Kasumi-1 (cell line): ENCODE measurements at places on chromosomes 5 and 9.
A peak's percentile ranks its signal among the peaks of the same experiment; 100 is the strongest.

- no peak for DNase-seq
Measured at GRCh38 chr5:122638581-122638980, 136.3 kb upstream of the SNX2 start.

- peak; percentile 69 for DNase-seq
Measured at GRCh38 chr9:26954050-26954508, 2.1 kb upstream of the IFT74 start.

DNA sequence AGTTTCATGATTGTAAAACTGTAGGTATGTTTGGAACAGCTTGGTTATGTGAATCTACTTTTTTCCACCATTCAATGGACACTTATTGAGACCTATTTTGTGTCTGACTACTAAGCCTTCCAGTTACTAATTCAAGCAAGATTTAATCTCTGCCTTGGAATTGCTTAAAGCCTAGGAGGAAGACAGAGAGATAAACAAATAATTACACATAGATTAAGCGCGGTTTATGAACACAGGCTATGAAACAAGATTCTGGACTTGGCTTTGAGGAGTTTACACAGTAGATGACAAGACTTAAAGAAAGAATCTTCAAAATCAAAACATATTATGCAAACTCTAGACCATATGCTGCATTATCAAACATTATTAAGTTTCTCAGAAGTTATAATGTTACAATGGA lies 340.4 kb downstream of the RASEF start:
- no peak for DNase-seq

GRCh38 chr5:178545176-178545575 lies 45.0 kb downstream of the COL23A1 start:
- no peak for DNase-seq

DNA sequence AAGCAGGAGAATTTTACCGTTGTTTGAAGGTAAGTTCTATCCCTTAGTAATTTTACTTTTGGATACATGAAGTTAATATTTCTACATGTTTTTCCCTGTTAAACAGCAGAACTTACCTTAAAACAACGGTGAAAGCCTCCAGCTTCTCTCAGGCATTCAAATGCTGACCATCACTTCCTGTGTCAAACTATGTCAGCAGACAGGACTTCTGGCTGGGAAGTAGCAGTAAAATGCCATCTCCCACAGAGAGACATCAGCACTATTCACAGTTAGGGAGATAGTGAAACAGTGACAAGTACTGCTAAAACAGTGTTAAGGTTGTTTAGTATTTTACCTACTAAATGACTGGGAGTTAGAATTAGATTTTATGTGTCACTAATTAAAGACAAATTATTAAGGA lies 34.2 kb upstream of the GOLGA1 start:
- no peak for DNase-seq

- no peak for DNase-seq
Measured at GRCh38 chr5:175494264-175495183, 16.2 kb downstream of the SFXN1 start.

GRCh38 chr9:98375138-98375726 lies 119.8 kb upstream of the TBC1D2 start:
- DNase-seq: no peak

GRCh38 chr9:87668222-87668621 lies 57.7 kb upstream of the CTSL start:
- DNase-seq: no peak

DNA sequence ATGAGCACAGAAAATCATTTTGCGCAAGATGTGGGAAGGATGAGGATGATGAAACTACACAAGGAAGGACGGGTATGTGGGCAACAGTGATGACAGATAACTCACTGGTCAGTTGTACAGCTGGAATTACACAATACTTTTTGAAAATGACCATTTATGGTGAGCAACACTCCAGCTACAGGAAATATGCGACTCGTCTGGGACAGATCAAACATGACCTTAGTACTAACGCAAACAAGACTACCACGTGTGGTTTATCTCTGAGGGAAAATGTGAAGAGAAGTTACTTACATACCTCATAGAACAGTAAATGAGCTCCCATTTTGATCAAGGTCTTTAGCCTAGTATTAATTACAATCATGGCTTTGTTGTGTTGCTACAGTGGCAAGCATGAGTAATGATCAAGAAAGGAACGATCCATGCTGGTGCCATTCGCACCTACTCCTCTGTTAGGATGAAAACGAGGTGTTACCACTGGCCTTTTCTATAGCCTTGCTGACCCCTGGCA lies 456.9 kb downstream of the BNC2 start:
- no peak for DNase-seq

GRCh38 chr9:91676046-91676445 lies 252.4 kb upstream of the NFIL3 start:
- DNase-seq: no peak

- no peak for DNase-seq
Measured at GRCh38 chr5:141880961-141881801, 3.0 kb upstream of the PCDH1 start.

- peak; percentile 57 for DNase-seq
Measured at GRCh38 chr5:119743927-119744326, 114.6 kb downstream of the FAM170A start.

DNA sequence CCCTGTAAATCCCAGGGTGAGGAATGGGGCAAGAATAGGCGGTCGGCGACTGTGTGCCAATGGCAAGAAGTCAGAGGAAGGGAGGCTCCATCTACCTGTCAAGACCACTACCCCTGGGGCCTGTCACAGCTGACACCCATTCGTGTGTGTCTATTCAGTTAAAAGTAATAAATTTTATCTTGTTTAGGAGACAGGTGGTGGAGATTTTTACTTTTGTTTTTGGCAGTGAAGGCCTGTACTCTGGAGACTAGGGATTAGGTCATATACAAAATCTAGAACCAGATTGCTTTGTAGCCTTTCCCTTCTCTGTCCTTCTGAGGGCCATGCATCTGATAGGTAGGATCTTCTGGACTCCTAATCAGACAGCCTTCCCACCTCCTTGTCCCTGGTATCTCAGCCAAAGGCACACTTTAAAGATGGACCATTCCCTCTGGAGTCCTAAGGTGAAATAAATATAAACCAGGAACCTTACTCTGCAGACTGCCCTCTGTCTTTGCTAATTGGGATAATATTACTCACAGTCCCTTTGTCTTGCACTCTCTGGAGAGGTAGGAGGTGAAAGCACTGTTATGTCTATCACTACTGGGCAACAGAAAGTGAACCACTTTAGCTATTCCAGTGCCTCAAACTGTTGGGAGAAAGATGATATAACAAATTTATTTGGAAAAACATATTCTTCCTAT lies 213.2 kb upstream of the ACTBL2 start:
- DNase-seq: no peak

DNA sequence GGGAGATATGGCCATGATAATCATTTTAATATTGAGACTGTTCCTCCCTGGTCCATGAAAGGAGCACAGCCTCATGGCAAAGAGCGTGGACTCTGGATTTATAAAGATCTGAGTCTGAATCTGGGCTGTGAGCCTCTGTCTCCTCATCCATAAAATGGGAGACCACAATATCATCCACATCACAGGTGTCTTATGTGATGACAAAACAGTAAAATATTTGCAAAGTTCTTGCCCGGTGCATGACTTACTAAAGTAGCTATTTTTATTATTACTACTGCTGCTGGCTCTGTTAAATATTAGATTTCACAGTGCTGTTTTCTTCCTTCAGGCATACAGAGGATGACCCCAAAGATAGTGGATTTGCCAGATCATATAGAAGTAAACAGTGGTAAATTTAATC lies 74.1 kb downstream of the TEK start:
- no peak for DNase-seq

DNA sequence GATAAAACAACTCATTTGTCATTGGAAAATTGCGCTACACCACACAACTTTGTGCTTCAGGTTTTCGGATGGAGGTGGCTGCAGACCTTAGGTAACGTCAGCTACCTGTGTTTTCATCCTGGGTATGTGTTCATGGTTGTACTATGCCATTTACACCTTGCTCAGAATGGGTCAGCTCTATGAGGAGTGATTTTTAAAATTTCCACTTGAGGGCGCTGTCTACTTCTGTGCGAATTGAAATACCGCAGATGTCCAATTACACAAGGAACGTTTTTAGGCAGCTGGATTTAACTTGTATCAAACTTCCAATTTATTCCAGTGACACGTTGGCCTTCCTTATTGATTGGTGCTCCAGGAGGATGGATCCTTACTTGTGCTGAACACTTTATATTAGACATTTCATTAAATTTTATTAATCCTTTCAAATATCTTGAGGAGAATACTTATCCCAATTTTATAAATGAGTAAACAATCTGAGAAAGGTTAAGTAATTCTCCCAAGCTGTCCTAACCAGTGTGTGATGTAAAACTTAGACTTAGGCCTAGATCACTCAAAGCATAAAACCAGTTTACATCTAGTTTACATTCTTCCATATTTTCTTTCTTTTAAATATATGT lies 23.4 kb downstream of the DMRTA1 start:
- peak; percentile 4 for DNase-seq

- peak; percentile 58 for DNase-seq
Measured at GRCh38 chr5:59673438-59674058, 220.0 kb downstream of the PDE4D start.

DNA sequence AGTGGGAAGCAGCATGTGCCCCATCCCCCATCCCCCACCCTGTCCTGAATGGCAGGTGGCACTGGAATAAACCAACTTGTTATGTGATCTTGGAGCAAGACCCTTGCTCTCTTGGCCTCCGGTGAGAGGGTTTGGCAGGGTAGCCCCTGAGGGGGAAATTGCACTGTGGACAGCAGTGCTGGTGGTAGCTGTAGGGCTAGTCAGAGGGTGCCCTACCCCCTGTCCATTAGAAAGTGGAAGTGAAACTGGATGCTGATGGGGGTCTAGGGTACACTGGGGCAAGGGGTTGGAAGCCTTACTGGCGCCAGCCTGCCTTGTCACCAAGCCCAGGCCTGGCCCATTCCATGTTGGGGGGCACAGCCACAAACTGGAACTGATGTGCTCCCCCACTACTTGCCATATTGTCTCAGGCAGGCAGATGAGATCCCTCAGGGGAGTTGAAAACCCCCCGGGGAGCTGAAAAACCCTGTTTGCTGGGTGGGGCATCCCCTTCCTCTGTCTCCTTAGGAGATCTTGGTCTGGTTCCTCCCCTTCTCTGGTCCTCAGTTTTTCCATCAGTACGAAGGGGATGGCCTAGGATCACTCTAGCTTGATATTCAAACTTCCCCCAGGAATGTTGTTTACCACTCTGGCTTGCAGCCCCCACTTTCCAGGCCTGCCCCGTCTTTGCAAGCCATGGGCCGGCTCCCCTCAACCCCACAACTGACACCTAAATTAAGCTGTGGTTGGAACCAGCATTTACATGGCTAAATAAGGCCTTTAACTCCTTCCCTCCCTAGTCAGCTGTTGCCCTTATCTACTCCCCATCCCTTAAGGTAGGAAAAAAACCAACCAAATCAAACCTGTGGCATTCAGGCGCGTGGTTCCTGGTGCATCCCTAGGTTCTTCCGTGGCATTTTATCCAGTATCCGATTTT lies 14.4 kb upstream of the SYNPO start:
- no peak for DNase-seq

DNA sequence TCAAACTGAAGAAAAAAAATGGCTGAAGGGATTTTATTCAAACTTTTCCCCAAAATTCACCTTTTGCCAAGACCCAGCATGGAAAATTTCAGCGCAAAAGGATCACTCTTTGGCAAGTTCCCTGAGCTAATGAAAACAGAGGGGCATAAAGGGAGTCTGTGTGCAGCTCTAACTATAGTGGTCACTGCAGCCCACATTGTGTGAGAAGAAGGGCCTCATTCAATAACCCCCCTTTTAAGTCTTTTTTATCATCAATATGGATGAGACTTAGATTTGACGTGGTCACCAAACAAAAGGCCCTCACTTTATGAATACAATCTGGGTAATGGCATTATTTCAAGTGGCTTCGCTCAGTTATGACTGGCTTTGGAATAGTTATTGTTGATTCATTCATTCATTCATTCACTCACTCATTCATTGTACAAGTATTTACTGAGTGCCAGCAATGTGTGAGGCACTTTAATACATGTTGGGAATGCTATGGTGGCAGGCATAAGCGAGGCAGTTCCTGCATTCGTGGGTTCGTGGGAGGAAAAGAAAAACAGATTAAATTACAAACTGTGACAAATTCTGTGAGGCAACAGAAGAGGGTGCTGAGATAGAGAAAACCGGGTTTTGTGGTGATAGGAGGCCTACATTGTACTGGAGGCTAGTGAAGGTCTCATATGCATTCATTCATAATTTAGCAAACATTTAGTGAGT lies 145.7 kb upstream of the KLF4 start:
- DNase-seq: no peak

DNA sequence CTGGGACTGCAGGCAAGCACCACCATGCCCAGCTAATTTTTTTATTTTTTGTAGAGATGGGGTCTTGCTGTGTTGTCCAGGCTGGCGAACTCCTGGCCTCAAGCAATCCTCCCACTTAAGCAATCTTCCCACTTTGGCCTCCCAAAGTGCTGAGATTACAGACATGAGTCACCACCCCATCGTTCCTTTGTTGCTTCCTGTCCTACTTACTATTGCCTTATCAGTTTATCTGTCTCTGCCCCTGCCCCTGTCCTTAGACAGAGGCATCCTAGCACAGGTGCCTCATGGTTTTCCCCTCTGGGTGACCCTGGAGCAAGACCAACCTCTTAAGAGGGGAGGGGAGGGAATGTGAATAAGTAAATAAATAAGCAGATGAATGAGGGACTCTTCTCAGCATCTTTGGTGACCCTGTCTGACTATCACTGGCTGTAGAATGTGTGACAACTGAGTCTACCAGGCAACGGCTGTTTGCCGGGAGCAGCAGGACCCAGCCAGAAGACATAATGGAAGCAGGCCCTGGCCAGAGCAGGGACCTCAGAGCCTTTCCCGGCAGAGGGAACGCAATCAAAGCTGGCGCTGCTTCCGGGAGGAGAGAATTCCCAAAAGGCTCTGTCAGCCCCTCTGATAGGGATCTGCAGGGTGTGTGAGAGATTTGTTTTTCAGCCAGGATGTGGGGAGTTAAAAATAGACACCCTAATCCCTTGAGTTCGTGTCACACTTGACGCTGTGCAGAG lies 43.8 kb upstream of the DAB2IP start:
- DNase-seq: no peak

DNA sequence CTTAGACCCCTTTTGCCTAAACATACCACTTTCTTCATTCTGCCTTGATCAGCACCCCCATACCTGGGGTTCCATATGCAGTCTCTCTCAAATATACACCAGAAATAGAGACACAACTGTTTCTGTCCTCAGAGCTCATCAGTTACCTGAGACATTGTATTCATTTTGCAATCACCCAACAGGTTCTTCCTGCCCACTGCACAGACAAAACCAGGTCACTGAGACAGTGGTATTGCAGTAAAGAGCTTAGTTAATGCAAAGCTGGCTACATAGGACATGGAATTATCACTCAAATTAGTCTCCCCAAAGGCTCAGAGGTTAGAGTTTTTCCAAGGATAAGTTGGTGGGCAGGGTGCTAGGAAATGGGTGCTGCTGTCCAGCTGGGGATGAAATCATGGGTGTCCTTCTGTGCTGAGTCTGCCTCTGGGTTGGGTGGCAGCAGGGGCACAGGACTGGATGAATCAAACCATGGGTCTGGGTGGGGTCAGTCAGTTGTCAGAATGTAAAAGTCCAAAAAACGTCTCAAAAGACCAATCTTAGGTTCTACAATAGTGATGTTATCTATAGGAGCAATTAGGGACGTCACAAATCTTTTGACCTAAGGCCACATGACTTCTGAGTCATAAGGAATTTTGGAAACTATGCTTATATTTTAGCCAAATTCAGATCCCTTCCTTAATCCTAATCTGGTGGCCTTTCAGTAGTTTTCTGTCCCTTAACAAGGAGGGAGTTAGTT lies 41.0 kb downstream of the KCNV2 start:
- DNase-seq: no peak
